ENCODE measurements at places on chromosomes 16 and 17. TPM values are rescaled to one million over a fixed set of nuclear protein-coding genes. Genes with fewer than 3 reads are reported as not detected.

Gene SMTNL2
- total RNA-seq, result 3.2 TPM

Gene DRC3
- 0.99 TPM for total RNA-seq

Gene CSH1
- not detected for total RNA-seq

DNA sequence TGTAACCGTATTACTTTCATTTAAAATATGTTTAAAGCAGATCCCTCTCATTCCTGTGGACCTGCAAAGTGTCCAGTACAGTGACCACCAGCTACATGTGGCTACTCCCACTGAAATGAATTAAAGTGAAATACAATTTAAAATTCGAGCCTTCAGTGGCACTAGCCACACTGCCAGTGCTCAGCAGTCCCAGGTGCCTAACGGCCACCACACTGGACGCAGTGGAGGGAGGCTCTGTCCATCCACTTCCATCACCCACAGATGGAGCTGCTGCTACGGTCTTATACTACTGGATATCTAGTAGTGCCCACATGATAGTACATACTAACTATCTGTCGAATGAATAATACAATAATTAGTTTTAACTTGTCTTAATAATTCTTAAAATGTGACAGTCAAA, 2.3 kb upstream of the CBX2 start:
- H3K36me3 ChIP-seq, result no peaks in the 10 kb centered on the region
- DNase-seq, result no peak
- peaks cover 93% of the 10 kb centered on the region for H3K27me3 ChIP-seq

DNA sequence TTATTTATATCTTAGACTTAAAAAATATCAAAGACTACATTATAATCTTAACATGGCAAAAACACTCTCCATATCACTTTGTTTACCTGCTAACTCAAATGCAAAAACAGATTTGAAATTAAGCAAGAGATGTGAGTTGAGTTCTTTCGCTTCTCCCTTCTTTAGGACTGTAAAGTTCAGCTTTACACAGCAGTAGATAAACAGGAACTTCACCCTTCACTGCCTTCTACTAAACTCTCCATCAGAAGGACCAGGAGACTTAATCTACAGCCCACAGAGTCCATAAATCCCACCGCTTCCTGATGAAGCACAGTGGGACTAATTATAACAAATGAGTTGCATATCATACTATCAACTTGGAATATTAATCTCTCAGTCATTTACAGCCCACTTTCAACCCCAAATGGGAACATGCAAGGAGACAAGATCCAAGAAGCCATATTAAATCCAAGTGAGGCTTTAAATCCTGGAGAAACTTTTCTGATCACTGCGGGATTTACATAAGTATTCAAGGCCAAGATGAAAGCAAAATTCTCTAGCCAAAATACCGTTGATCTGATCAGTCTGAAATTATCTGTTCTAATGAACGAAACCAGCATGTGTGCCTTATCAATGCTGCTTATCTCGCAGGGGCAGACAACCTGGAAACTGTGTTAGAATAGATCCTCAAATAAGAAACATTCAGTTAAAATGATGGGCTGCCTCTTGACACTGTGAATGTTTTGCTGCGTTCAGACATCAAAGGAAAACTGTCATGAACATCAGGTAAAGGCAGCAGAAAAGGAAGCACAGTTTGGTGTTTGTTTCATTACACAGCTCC, 1.6 kb downstream of the AMFR start:
- no peak for DNase-seq
- H3K36me3 ChIP-seq, result no peaks in the 10 kb centered on the region
- peaks cover 20% of the 10 kb centered on the region for H3K4me1 ChIP-seq
- peak overlapping the region; percentile 98 for H3K4me3 ChIP-seq
- no peaks in the 10 kb centered on the region for H3K27me3 ChIP-seq

- no peak overlapping the region for H3K4me3 ChIP-seq
- peak; percentile 62 for DNase-seq
- H3K4me1 ChIP-seq, result no peaks in the 10 kb centered on the region
Measured at GRCh38 chr17:36205637-36206485, 5.0 kb upstream of the CCL4L2 start.

DNA sequence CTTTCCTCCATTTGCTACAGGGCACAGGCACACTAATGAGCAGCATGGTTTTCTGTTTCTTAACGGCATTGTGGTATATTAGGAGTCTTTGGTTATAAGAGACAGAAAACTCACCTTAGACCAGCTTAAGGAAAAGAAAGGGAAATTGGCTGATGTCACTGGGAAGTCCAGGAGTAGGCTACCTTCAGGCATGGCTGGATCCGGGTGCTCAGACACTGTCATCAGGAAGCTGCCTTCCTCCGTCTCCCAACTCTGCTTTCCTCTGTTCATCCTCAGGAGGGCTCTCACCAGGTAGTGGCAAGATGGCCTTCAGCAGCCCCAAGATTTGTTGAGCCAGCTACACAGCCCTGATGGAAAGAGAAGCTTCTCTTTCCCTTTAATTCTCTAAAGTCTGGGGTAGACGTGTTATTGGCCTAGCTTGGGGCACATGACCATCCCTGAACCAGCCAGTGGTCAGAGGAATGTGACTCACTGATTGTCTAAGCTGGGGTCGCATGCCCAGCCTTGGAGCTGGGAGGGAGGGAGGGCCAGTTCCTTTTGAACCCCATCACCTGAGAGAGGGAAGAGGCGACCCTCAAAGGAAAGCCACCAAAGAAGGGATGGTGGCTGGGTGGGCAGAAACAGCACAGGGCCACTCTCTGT, 117.4 kb downstream of the CLEC16A start:
- peaks cover 79% of the 10 kb centered on the region for H3K36me3 ChIP-seq
- no peak overlapping the region for H3K4me3 ChIP-seq
- DNase-seq, result no peak
- no peaks in the 10 kb centered on the region for H3K4me1 ChIP-seq

DNA sequence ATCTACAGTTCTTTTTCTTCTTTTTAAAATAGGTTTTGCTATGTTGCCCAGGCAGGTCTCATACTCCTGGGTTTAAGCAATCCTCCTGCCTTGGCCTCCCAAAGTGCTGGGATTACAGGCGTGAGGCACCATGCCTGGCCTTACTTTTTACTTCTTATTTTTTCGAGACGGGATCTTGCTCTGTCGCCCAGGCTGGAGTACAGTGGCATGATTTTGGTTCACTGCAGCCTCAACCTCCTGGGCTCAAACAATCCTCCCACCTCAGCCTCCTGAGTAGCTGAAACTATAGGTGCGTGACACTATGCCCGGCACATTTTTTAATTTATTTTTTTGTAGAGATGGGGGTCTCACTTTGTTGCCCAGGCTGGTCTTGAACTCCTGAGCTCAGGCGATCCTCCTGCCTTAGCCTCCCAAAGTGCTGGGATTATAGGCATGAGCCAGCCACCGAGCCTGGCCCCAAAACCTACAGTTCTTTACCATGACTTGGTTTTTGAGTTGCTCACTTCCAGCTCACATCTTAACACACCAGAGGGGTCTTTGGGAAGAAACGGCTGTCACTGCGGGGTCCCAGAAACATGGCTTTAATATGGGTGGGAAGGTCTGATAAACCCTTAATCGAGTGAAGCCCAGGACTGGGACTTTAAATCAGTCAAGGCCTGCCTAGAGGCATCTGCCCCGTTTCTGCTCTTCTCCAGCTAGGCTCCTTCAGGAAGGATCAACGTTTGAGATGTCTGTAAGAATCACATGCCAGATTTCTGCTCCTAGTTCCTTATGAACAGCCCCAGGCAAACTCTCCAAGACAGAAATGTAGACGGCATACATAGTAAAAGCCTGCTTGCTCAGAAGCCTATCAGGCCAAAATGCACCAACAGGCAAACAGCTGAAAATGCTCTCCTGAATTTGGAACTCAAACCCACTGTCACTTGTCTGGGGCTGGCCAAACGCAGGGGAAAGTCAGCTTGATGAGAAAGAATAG, 91.7 kb upstream of the TOB1 start:
- H3K27me3 ChIP-seq, result no peaks in the 10 kb centered on the region
- H3K4me1 ChIP-seq, result peaks cover 39% of the 10 kb centered on the region
- DNase-seq, result no peak

- no peak for DNase-seq
- no peaks in the 10 kb centered on the region for H3K36me3 ChIP-seq
- H3K4me3 ChIP-seq, result no peak overlapping the region
- peaks cover 57% of the 10 kb centered on the region for H3K4me1 ChIP-seq
- H3K27ac ChIP-seq, result no peak overlapping the region
Measured at GRCh38 chr16:53775821-53776431, 72.0 kb downstream of the FTO start.

- no peaks in the 10 kb centered on the region for H3K4me1 ChIP-seq
- no peak overlapping the region for H3K27ac ChIP-seq
- H3K27me3 ChIP-seq, result no peaks in the 10 kb centered on the region
- no peak overlapping the region for H3K4me3 ChIP-seq
- H3K36me3 ChIP-seq, result no peaks in the 10 kb centered on the region
Measured at GRCh38 chr17:34673516-34673915, 94.1 kb downstream of the TMEM132E start.

DNA sequence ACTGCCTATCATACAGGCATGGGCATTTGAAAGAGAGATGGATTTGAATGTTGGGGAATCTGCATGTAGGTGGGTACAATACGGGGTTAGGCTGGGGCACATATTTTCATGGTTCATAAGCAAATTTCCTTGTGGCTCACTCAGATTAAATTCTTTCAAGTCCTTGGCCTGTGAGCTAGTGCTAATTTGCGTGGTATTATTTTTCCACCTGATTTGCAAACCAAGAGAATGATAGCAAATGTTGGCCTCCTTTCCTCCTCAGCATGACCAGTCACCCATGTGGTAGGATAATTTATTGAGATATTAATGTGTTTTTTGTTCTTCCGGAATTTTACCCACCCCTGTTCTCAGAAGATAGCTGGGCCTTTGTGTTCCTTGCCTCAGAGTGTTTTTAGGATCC, 22.9 kb downstream of the FAM20A start:
- H3K4me1 ChIP-seq, result peaks cover 8% of the 10 kb centered on the region
- no peak for DNase-seq
- no peaks in the 10 kb centered on the region for H3K36me3 ChIP-seq
- no peak overlapping the region for H3K4me3 ChIP-seq

Gene MYH3
- total RNA-seq, result 0.83 TPM

DNA sequence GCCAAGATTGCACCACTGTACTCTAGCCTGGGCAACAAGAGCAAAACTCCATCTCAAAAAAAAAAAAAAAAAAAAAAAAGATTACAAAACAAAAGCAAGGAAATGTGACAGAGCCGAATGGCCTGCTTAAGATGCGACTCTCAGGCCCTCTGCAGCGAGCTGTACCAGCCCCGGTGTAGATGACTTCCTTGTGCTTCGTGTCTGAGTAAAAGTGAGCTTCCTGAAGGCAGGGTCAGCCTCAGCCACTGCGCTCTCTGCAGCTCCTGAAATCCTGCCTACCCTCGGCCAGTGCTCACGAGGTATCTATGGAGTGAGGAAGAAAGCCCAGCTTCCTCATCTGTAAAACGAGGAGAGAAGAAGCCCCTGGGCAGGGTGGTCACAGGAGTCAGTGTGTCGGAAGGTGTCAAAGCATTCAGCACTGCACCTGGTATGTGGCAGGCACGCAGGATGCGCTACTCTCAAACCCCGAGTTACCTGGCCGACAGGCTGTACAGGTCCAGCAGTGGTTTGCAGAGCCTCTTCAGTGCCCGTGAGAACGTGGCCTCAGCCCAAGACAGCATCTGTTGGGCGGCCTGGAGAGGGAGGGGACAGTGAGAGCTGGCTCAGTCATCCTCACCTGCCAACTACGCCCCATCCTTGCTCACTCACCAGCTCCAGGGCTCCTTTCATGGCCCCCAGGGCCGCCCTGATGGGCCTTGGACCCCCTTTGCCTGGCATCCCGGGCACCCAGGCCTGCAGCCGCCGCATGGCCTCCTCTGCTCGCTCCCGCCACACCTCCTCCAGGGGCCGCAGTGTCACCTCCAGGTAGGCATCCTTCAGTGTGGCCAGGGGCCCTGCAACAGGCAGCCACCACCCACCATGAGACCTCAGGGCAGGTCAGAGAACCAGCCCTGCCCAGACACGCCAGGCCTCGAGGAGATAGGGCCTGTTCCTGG, 44.6 kb downstream of the RMI2 start:
- DNase-seq, result no peak
- H3K36me3 ChIP-seq, result no peaks in the 10 kb centered on the region
- H3K27ac ChIP-seq, result no peak overlapping the region
- no peaks in the 10 kb centered on the region for H3K27me3 ChIP-seq
- H3K4me1 ChIP-seq, result no peaks in the 10 kb centered on the region

GRCh38 chr17:18187226-18187625, 3.6 kb downstream of the ALKBH5 start:
- H3K27me3 ChIP-seq, result no peaks in the 10 kb centered on the region
- H3K36me3 ChIP-seq, result no peaks in the 10 kb centered on the region
- no peak for DNase-seq
- H3K4me1 ChIP-seq, result peaks cover 85% of the 10 kb centered on the region
- H3K4me3 ChIP-seq, result peak overlapping the region; percentile 87

DNA sequence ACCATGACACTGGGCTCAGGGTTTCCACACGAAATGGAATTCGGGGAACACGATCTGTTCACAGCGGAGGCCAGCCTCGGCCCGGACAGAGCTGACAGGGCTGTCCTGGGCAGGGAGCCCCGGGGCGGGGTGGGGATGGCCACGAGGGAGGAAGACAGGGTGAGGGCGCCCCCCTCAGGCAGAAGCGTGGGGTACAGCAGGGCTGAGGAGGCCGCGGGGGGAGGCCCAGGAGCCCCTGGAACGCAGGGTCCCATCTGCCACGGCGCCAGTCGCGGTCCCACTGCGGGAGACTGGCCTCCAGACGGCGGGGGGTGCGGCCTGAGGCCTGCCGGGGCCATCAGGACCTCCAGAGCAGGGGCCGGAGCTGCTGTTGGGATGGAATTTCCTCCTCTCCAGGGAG, 75.9 kb downstream of the LMF1 start:
- DNase-seq, result no peak
- no peaks in the 10 kb centered on the region for H3K27me3 ChIP-seq
- H3K4me1 ChIP-seq, result no peaks in the 10 kb centered on the region

DNA sequence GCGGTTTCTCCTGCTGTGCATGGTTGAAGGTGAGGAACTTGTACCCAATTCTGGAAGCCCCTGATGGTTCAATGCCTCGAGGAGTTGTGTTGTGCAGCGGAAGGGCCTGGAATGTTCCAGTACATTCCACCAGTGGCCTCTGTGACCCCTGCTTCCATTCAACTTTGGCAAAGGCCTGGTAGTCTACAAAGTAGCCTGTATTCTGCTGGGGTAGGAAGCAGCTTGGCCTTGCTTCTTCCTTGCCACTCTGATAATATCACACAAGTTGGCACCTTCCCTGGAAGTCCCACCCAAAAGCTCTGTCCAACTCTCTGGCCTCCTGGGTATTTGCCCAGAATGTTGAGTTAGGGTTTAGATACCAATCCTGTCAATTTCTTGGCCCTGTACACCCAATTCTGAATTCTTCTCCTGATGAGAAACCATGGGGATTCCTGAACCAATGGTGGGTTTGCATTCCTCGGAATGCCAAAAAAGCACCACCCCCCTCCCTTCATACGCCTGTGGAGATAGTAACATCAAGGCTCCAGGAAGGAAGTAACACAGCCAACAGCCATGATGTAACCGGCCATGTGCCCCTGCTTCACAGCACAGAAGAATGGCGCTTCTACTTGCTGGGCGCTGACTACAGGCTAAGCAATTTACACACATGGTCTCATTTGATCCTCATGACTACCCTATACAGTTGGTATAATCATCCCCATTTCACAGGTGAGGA, 11.8 kb upstream of the FAM117A start:
- peak overlapping the region; percentile 78 for H3K27ac ChIP-seq
- H3K4me3 ChIP-seq, result no peak overlapping the region
- H3K4me1 ChIP-seq, result peaks cover 24% of the 10 kb centered on the region
- no peaks in the 10 kb centered on the region for H3K36me3 ChIP-seq

Data from esophagus muscularis mucosa (tissue), 4 donors.